NCI-H2107 (cell line): ENCODE measurements at places on chromosomes 6 and 20.
A peak's percentile ranks its signal among the peaks of the same experiment; 100 is the strongest.

DNA sequence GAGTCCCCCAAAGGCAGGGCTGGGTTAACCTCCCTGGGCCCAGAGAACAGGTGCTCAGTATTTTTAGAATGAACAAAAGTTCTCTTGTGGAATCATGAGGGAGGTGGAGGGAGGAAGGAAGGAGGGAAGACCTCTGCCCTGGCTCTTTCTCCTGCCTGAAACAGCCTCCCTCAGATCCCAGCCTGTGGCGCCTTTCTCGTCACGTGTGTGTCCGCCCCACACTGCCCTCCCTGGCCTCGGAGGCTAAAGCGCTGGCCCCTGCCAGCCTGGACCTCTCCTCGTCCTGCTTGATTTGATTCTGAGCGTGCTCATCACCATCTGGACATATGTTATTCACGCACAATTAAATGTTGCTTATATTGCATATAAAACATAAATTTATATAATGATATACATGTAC is 40.9 kb downstream of the PHACTR3 start:
- DNase-seq, result no peak

- no peak for DNase-seq
Measured at GRCh38 chr6:46325561-46326530, 155.1 kb upstream of the ENPP5 start.

DNA sequence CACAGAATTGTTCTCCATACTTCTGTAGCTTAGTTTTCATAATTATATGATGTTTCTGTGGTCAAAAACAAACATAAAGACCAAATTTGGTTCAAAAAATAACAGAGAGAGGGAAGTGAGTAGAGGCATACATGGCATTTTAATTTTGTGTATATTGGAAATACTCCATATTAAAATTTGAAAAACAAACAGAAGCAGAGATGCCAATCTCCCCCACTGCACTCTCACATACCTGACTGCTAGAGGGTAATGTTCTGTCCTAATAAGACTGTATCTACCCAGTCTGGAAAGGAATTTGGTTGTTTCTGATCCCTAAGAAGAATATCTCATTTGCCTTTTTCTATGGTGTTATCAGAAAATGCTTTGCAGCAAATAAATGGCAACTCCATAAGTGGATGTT is 959.0 kb upstream of the FLRT3 start:
- no peak for DNase-seq

DNA sequence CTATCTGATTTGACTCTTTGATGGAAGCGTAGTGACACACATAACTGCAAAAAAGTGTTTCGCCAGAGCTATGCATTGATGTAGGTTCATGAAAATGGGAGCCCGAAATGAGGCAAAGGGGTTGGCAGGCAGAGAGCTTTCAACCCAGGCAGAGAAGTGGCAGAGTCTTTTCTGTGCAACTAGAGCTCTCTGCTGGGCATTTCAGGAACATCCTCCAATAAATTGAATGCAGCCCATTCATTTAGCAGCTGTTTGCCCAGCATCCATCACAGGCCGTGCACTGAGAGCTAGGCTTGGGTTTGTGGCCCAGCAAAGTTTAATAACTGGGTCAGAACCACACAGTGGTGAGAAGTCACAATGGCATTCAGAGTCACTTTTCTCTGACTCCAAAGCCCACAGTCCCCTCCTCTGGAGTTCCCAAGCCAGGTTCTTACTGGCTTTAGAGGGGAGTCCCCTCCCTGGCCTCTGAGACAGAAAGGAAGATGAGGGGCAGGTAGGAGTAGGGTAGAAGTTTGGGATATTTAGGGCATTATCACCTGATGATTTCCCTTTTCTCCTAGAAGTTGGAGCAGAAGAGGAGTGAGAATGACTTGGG is 31.8 kb upstream of the ELMO2 start:
- DNase-seq, result peak; percentile 4

DNA sequence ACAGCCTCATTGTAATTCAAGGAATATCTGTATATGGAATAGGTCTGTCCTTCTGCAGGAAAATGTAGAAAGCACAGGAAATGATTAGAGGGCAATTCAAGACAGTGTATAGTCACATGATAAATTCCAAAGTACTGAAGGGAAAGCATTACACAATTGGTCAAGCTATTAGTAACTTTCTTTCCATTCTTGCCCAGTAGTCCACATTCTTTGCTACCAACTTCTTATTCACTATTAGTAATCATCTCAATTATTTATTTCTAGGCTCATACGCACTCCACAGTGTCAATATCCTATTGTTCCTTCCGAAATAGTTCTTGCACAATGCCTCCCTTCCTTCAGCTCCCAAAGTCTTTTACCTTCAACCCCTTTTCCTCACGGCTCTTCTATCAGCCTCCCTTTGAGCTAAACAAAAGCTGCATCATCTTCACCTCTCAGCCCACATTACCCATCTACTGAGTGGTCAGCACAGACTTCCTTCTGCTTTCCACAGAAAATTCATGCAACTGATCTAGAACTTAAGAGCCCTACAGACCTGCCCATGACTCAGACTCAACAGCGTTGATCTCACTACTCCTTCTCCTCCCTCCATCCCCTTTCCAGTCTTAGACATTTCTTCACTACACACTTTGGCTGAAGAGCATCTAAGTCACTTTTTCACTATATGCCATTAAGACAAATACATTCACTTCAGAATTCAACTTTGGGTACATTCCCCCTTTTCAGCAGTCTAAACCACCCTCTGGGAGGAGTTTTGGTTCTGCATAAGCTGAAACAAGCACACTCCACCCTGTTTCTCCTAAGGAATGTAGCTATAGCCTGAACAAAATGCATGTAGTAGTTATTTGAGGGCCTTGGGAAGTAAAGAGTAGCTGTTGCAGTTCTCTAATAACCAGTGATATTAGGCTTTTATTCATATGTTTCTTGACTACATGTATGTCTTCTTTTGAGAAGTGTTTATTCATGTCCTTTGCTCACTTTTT is 157.9 kb downstream of the KIF16B start:
- DNase-seq, result no peak

GRCh38 chr20:11331096-11331495 is 586.6 kb upstream of the BTBD3 start:
- no peak for DNase-seq

GRCh38 chr6:11767978-11768756 is 10.4 kb downstream of the ADTRP start:
- no peak for DNase-seq

DNA sequence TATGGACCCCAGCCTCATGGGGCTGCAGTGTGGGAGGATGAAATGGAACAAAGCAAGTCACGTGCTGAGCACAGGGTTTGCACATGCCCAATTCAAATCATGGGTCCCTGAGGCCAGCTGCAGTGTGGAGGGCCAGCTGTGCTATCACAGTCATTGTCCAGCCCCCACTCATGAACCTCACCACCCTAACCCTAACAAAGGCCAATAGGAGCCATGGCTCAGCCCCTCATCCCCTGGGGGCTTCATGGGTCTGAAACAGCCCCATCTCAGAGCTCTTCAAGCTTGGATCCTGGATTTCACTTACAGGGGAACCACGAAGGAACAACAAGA is 125.6 kb upstream of the MAFB start:
- DNase-seq, result no peak

- no peak for DNase-seq
Measured at GRCh38 chr6:129699659-129700058, 10.3 kb downstream of the ARHGAP18 start.
